ENCODE measurements at places on chromosomes 11 and 22. TPM values are rescaled to one million over a fixed set of nuclear protein-coding genes. Genes with fewer than 3 reads are reported as not detected.

The CKAP5 gene
- polyA plus RNA-seq, result 4.5 TPM

The SLC22A25 gene
- polyA plus RNA-seq, result not detected

The KRTAP5-10 gene
- not detected for polyA plus RNA-seq

The MUC5B gene
- not detected for polyA plus RNA-seq

The MMP1 gene
- not detected for polyA plus RNA-seq

The E2F8 gene
- not detected for polyA plus RNA-seq

The SAA2 gene
- polyA plus RNA-seq, result not detected

The MIF gene
- polyA plus RNA-seq, result 390 TPM

The POU2AF2 gene
- polyA plus RNA-seq, result not detected

The SLC22A9 gene
- polyA plus RNA-seq, result not detected

The NTM gene
- polyA plus RNA-seq, result not detected

The PATE4 gene
- polyA plus RNA-seq, result not detected

The MOGAT2 gene
- not detected for polyA plus RNA-seq

The CDC45 gene
- polyA plus RNA-seq, result not detected

The KCNQ1 gene
- polyA plus RNA-seq, result 14.9 TPM

The KRTAP5-9 gene
- 0.29 TPM for polyA plus RNA-seq

The OR2D2 gene
- polyA plus RNA-seq, result not detected

The SEC14L6 gene
- not detected for polyA plus RNA-seq

The DLG2 gene
- 0.39 TPM for polyA plus RNA-seq

The LRRC10B gene
- polyA plus RNA-seq, result not detected

The APOL5 gene
- polyA plus RNA-seq, result not detected

The RPS6KB2 gene
- 53.8 TPM for polyA plus RNA-seq

The DAGLA gene
- 0.73 TPM for polyA plus RNA-seq

The GLYAT gene
- not detected for polyA plus RNA-seq

The CRYAB gene
- polyA plus RNA-seq, result not detected
